Activated CD8-positive, alpha-beta memory T cell treated with anti-CD3 and anti-CD28 coated beads for 1 hour (primary cell): ENCODE measurements at places on chromosomes 5 and 9.

DNA sequence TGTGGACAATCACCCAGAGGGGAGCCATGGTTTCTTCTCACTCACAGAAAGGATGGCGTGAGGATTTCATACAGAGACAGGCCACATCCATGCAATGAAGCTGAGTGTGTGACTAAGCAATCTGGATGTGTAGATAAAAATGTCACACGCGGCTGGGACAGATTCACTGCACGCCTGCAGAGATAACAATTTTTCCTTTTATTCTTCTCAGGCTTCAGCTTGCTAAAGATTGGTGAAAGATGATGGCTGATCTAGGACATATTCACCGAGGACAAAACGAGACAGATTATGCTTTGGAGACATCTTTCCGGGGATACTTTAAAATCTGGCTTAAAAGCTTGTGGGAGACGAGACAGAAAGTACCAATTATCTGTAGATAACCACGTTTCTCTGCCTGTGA, 313.9 kb upstream of the TRPC7 start:
- DNase-seq = no peak

DNA sequence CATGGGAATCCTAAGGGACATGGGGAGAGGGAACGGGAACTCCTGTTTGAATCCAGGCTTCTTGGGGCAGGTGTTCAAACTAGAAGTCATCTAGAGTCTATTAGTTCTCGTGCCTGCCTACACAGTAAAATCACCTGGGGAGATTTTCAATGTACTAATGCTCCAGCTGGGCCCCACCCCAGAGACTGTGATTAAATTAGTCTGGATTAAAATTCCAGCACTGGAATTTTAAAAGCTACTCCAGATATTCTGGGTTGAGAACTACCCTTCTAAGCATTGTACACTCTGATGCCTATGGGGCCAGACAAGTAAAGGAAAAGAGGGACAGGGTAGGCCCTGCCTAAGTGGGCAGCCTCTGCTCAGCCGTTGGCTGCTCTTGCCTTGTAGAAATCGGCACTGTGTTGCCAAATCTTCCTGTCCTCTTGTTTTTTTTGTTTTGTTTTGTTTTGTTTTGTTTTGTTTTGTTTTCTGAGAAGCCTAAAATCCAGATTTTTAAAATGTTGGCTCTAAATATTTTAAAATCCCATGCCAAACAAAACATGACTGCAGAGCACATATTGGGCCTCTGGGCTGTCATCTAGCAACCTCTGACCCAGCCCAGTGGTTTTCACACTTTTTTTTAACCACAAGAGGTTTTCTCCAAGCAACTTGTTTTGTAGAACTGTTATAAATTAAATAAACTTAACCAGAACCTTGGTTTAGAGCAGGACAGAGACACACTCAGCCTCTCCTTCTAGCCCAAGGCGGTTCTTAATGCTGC, 29.0 kb downstream of the ADRB2 start:
- DNase-seq = no peak

DNA sequence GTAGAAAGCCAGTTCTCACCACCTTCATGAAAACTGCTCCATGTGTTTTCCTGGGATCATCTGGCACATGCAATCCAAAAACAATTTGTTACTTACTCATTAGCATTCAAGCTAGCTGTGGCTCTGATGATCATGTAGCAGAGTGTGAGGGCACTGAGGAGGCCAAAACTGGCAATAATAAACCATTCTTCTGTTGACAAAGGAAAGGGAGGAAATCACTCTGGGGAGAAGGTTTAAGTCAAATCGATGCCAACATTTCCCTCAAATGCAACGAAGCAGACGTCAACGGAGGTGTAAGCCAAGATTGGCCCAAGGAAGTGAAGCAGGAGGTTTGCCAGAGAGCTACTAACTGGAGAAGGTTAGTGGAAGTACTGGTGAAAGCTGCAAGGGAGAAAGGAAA, 55.7 kb upstream of the TBC1D9B start:
- DNase-seq = no peak

GRCh38 chr5:172691886-172692285, 50.8 kb downstream of the NEURL1B start:
- no peak for DNase-seq

DNA sequence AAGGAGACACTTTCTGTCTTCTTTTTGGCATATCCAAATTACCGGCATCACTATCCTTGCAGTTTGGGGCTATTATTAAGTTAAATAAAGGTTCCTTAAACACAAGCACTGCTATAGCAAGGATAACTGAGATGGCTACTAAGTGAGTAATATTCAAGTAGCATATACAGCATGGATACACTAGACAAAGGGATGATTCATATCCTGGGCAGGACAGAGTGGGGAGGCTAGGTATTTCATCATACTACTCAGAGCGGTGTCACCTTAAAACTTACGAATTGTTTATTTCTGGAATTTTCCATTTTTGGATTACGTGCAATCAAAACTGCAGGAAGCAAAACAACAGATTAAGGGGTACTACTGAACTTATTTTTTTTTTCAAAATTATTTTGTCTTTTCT, 54.1 kb downstream of the FER start:
- no peak for DNase-seq

GRCh38 chr9:37555786-37556185, 20.4 kb downstream of the FBXO10 start:
- no peak for DNase-seq

GRCh38 chr9:109914280-109915027, 134.5 kb downstream of the PALM2AKAP2 start:
- no peak for DNase-seq

DNA sequence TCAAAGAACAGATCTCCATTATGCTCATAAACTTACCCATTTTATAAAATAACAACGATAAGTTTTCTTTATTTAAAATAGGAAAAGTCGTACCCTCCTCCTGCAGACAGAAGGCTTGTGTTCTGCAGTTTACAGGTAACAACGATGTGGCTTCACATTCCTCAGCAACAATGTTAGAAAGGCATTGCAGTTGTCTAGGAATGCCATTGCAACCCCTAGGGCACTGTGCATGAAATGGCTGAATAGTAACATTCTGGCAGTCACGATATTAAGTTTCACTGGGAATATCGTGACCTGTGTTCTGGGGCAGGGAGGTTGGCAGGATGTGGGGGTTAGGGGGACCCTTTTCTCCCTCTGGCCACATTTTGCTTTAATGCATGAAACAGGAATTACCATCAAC, 331.9 kb downstream of the DEPDC1B start:
- DNase-seq = no peak

DNA sequence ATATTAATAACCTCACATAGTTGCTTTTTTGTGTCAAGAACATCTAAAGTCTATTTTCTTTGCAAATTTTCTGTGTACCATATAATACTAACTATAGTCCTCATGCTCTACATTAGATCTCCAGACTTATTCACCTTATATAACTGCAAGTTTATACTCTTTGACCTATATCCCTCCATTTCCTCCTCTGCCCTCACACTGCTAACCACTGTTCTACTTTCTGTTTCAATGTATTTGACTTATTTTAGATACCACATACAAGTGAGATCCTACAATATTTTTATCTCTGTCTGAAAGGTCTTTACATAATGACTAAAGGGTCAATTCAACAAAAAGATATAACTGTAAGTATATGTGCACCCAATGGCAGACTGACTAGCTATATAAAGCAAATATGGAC, 789.7 kb upstream of the ZNF608 start:
- no peak for DNase-seq

- DNase-seq = no peak
Measured at GRCh38 chr5:142878638-142879037, 108.5 kb downstream of the ARHGAP26 start.

DNA sequence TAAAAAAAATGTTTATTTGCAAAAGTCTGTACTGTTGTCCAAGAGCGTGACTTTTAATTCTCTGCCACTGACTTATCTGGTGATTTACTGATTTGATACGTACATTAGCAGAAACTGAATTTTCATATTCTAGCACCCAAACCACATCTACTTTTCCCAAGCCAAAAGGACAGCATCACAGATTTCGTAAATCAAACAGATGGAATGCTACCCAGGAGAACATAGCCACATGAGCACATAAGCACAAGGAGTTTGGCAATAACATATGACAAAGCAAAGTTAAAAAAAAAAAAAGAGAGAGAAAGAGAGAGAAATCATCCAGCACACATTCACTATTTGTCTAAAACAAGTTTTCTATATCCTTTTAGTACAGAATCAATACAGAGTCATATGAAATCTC, 83.7 kb downstream of the HINT1 start:
- no peak for DNase-seq

GRCh38 chr9:124450931-124451661, 845 bp downstream of the ADGRD2 start:
- DNase-seq = no peak

- DNase-seq = no peak
Measured at GRCh38 chr5:26024774-26025173, 1013.6 kb downstream of the CDH9 start.

GRCh38 chr5:65835191-65835590, 91.2 kb upstream of the ERBIN start:
- DNase-seq = no peak

DNA sequence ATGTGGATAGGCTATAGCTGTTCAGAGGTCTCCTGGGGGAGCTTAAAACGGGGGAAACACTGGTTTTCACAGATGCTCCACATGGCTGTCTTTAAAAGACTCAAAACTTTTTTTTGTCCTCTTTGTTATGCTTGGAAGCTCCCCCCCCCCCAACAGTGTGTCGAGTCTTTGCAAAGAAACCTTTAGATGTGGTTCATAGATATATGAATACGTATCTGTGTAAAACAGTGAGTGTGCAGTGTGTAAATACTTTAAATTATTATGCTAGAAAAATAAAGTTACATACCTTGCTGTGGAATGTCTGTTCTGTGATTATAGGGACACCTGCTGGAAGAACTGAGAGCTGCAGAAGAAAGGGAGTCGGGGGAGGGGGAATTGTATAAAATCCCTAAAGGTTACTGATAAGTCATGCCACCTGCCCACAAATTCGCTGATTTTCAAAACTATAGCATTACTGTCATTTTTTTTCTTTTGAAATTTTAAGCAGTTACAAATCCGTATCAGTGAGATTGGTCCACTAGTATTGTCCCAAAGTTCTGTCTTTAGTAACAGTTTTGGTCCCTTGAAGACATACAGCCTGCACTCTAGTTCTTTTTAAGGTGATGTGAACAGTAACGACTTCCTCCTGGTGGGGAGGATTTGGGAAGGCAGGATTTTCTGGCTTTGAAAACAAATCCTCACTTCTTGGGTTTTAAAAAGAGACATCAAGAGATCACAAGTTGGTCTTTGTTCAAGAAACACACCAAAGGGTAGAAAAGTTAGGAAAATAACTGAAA, 22.9 kb downstream of the RGMB start:
- DNase-seq = no peak

DNA sequence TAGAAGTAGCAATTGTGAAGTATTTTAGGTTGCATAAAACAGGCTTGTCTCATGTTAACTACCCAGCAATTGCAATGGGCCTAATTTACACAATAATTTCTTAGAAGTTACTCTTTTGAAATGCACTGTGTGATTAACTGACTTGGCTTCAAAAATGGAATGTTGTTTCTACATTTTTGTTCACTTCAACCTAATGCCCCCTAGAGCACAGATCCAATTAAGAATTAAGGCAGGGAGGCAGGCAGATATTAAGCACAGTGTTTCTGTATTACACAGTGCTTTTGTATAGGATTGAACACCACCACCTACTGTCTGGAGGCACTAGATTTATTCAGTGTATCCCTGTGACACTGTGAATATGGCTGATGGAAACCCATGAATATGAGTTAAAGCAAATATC, 302.1 kb downstream of the FBXL17 start:
- DNase-seq = no peak

DNA sequence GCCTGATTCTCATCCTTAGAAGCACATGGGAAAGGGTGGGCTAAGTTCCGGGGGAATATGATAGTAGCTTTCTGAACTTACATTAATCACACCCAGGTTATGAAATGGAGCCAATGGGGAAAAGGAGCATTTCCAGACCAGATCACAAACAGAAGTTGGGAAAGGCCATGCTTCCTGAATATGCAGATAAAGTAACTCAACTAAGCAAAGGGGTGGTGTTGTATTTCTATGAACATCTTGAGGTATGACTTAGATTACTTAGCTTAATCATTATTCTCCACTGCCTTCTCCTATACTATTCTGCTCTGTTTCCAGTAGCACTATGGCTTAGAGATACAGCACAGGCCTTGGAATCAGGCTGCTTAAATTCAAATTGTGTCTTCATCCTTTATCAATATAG, 10.5 kb downstream of the C5orf46 start:
- DNase-seq = no peak

GRCh38 chr5:132221781-132222648, 5.6 kb downstream of the P4HA2 start:
- no peak for DNase-seq

DNA sequence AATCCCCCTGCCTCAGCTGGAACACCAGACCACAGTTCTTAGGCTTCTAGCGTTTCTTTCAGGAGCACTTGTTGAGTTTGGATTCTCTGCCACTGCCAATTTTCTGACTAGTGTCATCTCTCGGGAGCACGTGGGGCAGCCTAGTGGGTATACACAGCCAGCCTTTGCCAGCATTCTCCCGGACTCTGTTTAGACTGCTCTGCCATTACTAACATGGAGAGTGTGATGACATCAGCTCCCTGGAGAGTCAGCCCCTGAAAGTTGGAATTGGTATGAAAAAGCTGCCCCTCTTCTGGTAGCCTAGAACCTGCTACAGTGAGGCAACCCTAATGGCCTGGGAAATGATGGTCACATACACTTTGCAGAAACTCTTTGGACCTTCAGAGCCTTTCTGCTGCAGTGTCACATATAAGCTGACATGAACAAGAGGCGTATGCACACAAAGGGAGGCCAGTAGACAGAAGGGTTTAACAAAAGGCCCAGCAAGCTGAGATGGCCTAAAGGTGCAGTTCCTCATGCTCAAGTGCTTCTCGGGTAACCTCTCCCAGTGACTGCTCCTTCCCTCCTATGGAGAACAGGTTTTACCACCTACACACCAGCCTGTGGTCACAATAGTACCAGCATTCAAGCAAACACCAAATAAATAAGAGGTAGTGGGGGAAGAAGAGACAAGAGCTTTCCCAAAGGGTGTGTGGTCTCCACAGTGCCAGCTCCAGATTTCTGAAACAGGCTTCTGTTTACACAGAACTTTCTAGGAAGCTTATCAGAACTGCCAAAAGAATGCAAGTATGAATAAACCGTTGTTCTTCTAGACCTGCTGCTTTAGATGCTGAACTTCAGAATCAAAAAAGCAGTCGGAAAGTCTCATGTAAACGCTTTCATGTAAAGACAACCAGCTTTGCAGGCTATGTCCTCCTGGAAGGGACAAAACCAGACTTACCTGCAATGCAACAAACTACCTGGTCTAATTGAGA, 16.5 kb downstream of the SPACA9 start:
- DNase-seq = no peak

DNA sequence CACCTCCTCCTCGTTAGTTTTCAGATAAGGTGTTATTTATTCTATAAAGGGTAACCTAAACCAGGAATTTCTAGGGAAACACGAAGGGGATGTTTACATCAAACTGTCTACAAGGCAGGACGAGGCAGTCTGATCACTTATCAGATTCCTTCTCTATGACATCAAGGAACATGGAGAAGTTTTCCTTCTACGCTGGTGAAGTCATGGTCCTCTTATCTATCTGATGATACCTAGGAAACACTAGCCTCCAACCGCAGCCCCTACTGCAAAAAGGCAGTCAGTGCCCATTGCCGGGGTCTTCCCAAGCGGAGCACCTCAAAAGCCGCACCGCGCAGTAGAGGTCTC, 1.5 kb downstream of the MPDZ start:
- DNase-seq = no peak

GRCh38 chr9:84146893-84147710, 166.5 kb downstream of the RMI1 start:
- no peak for DNase-seq
